ENCODE measurements at places on chromosomes 12 and 14. TPM values are rescaled to one million over a fixed set of nuclear protein-coding genes. Genes with fewer than 3 reads are reported as not detected.

Gene ALX1
- not detected for total RNA-seq

Gene CLEC4E
- total RNA-seq, result not detected

Gene DTX1
- total RNA-seq, result 0.82 TPM

Gene BMP4
- total RNA-seq, result 11.7 TPM

Gene TPH2
- total RNA-seq, result not detected

Gene LPAR5
- total RNA-seq, result 32.7 TPM

Gene KRT76
- not detected for total RNA-seq

Gene TMEM30B
- 77.1 TPM for total RNA-seq

Gene HOMEZ
- total RNA-seq, result 16.5 TPM

Gene MNAT1
- 15.4 TPM for total RNA-seq

Gene DDX11
- 15.3 TPM for total RNA-seq

Gene KRT79
- total RNA-seq, result not detected

Gene PDE3A
- total RNA-seq, result 32.1 TPM

Gene NDRG2
- 136 TPM for total RNA-seq

Gene ADGRD1
- 3.6 TPM for total RNA-seq

Gene FGF6
- total RNA-seq, result not detected

Gene ADCY6
- total RNA-seq, result 84.7 TPM

Gene ENO2
- total RNA-seq, result 7.6 TPM
